EL (cell line): ENCODE measurements at places on chromosomes 7 and 10.

GRCh38 chr7:116324582-116324981, 114.2 kb downstream of the TES start:
- DNase-seq: no peak

DNA sequence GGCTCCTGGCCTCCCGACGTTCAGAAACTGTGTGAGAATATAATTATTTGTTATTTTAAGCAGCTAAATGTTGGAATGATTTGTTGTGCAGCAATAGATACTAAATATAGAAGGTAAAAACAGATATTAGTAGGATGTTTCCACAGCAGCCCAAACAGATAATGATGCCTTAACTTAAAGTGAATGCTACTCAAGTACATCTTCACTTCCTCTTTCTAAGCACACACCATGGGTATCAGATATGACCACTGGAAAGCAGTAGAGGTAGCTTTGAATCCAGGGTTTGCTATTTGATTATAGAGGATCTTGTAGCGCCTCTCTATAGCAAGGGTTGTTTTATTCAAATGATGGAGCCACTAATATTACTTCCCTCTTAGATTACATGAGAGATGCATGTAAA, 38.2 kb upstream of the BET1 start:
- no peak for DNase-seq

GRCh38 chr7:25261545-25262140, 33.4 kb upstream of the NPVF start:
- DNase-seq: no peak

DNA sequence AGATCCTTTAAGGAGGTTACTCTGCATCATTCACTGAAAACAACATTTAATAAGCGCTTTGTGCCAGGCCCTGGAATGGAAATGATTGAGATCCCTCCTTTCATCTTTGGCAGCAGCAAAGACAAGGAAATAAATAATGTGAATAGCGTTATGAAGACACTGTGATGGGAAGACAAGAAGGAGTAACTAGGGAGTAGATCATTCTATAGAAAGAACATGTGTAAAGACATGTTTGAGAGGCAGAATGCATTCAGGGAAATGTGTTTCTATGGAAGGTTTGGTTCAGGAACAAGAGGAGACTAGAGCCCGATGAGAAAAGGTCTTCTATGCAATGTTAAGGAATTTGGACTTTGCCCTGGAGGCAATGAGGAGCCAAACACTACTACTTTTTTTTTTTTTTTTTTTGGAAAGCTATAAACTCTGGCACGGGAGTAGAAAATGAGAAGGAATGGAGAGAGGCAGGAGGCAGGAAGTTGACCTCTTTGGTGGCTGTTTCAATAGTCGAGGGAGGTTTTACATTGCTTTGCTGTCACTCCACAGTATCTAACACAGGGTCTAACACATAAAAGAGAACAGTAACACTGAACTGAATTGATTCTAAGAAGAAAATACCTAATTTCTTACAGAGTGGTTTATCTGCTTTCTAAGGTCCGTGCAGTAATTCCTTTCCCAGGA, 44.9 kb downstream of the SMURF1 start:
- DNase-seq: peak; percentile 83

- DNase-seq: no peak
These were observed 47.4 kb upstream of the COMTD1 start for GRCh38 chr10:75283078-75283670.

- no peak for DNase-seq
These were observed 289.2 kb downstream of the TCERG1L start for GRCh38 chr10:131022369-131022768.

GRCh38 chr10:120437541-120437940, 19.5 kb upstream of the PLPP4 start:
- peak; percentile 49 for DNase-seq

DNA sequence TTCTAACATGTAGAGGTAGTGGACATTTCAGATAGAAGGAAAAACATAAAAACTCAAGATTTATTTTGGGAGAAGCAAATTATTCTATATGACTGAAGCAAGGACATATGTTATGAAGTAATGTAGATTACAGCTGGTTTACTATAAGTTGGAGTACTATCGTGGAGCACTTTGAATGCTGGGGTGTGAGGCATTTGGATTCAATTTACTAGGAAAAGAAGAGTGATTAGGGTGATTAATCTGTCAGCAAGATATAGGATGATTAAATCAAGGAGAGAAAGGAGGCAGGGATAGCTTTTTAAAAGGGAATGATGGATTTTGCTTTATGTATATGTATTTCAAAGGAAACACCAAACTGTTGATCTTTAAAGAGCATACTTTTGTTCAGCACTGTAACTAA, 318.4 kb upstream of the KAT6B start:
- DNase-seq: no peak

- no peak for DNase-seq
These were observed 9.8 kb upstream of the COMTD1 start for GRCh38 chr10:75245354-75246250.

DNA sequence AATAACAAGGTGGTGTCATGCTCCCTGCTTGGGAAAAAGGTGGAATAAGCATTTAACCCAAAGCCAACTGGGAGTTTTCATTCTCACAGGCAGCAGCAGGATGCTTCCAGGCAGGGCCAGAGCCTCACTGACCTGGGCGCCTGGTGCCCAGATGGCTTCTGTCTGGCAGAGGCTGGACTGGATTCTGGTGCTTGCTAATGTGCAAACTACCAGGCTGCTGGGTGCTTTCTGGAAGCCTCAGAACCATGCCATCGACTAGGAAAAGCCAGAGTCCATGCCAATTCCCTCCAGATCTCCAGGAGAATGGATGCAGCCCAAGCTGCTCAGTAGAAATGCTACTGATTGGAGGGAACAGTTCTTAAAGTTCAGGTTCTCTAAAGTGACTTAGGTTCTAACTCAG, 36.2 kb downstream of the VIPR2 start:
- DNase-seq: no peak

- DNase-seq: peak; percentile 8
These were observed 72.7 kb upstream of the PIK3CG start for GRCh38 chr7:106792233-106792926.

DNA sequence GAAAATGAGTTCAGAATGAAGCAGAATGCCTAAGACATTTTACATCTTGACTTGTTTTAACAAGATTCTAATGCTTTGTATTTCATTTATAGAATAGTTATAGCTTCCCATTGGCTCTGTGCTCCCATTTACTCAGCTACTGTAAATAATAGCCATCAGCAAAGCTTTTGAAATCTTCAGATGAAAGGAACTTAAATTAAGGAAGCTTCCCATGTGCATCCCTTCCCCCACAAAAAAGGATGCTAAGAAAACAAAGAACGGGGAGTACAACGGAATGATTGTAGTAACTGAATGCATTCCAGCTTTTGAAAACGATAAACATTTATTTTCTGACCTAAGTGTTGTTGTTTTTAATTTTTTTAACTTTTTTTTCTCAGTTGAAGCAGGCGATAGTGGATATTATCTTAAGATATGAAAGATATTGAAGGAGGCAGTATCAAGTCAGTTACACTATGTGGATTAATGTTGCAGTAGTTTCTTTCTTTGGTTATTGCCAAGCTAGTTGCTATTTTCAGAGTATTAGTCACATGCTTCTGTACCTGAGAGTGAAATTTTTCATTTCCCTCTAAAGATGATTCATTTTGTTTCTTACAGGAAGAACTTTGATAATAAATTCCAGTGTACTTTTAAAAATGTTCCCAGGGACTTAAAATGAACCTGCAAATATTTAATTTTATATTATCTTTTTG, 129.2 kb downstream of the KCND2 start:
- no peak for DNase-seq
